ENCODE measurements at places on chromosomes 5 and 9.
A peak's percentile ranks its signal among the peaks of the same experiment; 100 is the strongest.

GRCh38 chr9:109035684-109036423 is 22.6 kb upstream of the CTNNAL1 start:
- DNase-seq, result no peak

- no peak for DNase-seq
Observed at GRCh38 chr5:163172540-163173338, 264.7 kb upstream of the CCNG1 start.

DNA sequence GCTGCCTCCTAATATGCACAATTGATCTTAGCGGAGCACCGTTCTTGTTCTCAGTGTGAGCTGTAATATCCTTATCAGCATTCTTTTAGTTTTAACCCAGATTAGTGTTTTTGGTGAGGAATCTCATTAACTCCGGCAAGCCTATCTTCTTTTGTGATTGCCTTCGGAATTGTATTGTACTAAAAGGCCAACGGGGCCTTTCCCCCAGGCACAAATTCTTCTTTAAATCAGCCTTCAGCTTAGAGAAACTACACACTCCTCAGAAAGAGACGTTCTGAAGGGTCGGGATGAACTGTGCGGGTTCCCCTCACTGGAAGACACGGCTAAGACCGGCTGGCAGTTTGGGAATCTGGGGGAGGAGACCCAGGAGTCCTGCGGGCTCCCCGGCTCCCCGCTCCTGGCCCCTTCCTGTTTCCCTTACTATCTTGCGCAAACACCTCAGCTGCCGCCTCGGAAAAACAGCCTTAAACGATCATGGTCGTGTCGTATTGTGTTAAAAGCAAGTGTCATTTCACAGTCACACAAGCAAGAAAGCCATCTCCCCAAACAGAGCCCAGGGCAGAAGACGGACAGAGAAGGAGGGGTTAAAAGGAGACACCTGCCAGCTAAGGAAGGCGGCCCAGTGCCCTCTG is 353.1 kb upstream of the IRX2 start:
- DNase-seq, result no peak

GRCh38 chr5:122195802-122196394 is 66.6 kb downstream of the ZNF474 start:
- DNase-seq, result no peak

- no peak for DNase-seq
Observed at GRCh38 chr5:31161781-31162181, 31.7 kb upstream of the CDH6 start.

- DNase-seq, result no peak
Observed at GRCh38 chr9:130839132-130840111, 4.4 kb downstream of the ABL1 start.

DNA sequence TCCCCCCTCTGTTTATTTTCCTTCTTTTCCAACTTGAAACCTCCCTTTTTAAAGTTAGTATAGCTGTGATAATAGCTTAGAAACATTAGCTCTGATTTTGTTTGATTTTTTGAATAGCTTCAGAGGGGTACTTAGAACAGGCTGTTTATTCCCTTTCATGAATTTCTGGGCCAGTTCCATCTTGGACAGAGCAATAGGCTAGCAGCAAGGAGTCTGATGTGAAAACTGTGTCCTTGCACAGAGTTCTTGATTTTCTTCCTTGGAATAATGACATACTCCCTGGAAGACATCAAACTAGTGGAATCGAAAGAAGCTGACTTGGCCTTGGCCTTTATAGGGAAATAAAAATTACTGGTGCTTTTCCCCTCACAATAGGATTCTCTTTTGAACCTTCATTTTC is 32.9 kb downstream of the NTRK2 start:
- DNase-seq, result no peak

DNA sequence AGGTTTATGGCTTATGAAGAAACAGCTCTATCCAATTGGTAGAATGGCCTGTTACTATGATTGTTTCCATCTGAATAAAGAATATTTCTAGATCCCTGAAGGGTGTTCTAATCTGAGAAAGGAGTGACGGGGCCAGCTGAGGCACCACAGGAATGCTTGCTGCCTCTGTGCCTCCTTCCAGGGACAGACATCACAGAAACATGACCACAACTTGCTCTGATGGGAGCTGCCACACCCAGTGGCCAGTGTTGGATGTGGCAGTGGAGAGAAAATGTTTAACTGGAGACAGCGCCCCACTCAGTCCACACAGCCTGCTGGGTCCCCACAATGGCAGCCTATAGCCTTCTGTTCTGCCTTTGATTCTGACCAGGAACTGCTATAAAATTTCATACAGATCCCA is 38.6 kb upstream of the TESK1 start:
- DNase-seq, result no peak

DNA sequence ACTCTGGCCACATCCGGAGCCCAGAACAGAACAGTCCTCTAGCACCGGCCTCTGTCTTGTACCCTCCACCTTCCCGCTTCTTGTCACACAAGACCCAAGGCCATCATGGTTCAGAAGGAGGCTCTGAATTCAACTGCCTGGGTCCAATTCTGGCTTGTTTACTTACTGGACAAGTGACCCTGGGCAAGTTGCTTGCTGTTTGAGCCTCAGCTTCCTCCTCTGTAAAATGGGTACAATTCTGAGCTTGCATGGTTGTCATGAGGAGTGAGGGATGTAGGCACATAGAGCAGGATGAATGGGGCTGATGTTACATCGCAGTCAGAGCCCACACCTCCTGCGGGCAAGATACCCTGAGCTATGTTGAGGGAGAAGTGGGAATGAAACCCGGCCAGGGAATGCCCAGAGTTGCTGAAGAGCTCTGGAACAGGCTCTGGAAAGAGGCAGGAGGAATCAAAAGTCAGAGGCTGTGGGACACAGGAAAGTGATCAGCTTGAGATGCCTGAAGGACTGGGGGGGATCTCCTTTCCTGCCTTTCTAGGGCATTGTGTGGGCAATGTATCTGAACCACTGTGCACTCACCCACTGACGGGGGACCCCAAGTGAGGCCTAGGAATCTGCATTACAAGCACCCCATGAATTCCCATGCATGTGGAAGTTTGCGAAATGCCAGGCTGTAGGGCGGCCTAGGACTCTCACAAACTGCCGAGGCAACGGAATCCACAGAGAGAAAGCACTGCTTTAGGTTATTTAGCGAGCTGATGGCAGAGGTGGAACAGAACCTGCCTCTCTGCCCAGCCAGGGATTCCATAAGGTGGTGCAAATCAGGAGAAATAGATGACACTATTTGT is 29.4 kb upstream of the IL17B start:
- DNase-seq, result no peak

DNA sequence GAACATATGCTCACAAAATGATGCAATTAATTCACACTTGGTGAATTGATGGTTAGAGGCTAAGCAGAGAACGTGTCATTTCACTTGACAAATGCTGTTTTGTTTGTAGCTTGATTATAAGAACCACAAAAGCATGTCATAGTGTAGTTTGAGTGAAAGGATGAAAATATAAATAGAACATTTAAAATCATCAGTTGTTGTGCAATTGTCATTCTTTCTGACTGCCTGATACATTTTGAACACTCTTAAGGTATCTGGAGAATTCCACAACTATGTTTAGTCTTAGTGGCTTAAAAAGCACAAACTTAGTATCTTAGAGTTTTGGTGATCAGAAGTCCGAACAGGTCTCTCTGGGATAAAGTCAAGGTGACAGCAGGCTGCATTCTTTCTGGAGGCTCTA is 129.4 kb downstream of the BASP1 start:
- no peak for DNase-seq

DNA sequence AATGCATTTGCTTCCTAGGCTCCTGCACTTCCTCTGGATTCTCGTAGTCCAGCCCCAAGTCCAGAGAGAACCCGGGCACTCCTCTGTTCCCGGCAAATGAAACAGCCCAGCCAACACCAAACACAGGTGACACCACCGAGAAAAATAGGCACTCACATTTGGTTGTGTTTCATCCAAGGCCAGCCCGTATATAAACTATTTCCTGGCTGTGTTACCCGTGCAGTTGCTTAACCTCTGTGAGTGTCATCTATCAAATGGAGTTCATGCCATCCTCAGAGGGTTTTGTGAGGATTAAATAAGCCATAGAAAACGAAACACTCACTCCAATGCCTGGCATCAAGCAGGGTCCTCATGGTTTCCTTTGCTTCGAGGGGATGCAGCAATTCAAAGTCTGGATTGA is 115.2 kb downstream of the BOD1 start:
- DNase-seq, result no peak

GRCh38 chr5:40226906-40227305 is 452.8 kb upstream of the PTGER4 start:
- no peak for DNase-seq

DNA sequence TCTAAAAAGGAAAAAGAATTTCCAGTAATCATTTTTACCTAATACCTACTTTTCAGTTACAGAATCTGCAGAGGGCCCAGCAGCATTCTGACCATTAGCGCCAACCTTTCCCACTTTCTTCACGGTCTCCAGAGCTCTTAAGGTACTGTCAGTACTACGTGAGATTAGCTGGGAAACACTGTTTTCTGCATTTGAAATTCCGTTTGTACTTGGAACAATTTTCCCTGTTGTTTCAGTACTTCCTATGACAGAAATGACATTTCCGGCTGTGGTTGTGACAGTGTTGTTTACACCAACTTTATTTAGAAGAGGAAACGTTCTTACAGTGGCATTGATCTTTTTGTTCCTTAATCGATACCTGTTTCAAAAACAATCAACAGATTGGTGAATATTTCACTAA is 36.9 kb upstream of the PDCL start:
- no peak for DNase-seq

DNA sequence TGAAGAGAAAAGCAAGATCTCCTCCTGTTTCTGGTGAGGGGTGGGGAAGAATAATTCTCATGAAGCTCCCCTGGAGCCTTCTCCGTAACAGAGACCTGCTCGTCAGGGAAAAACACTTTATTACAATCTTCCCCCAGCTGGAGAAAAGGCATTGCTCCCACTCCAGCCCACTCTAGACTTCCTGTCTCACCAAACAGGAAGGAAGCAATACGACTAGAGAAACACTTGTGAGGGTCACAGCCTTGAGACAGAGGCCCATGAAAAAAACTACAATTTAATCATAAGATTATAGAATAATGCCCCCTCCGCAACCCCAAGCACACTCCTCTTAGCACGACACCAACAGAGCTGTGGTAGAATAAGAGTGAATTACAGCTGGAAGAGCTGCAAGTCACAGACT is 197.2 kb upstream of the S1PR3 start:
- no peak for DNase-seq

GRCh38 chr5:1125030-1125357 is 13.1 kb upstream of the SLC12A7 start:
- no peak for DNase-seq

GRCh38 chr9:38044706-38045105 is 24.3 kb downstream of the SHB start:
- DNase-seq, result no peak

- DNase-seq, result no peak
Observed at GRCh38 chr5:144487207-144487606, 316.5 kb downstream of the KCTD16 start.

DNA sequence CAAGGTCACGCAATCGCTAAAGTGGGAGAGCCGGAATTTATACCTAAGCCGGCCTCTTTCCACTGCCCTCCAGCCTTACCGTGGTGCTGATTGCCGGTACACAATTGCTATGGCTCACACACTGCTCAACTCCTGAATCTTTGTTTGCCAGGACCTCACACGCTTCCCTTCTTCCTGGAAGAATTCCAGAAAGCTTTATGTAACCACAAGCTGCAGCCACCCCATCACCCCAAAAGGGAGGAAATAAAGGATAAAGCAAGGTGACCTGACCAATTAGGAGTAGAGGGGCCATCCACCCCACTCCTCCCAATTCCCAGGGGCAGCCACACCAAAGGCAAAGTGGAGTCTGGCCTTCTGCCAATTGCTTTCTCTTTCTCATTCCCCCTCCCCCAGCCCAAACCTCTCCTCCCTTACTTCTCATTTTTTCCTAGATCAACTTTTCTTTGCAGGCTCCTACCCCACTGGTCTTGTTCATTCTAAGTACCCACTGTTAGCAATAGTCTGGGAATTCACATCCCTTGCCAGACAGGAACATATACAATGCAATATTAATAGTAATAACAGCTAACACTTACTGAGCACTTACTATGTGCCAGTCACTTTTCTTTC is 18.0 kb upstream of the CDC23 start:
- DNase-seq, result no peak

DNA sequence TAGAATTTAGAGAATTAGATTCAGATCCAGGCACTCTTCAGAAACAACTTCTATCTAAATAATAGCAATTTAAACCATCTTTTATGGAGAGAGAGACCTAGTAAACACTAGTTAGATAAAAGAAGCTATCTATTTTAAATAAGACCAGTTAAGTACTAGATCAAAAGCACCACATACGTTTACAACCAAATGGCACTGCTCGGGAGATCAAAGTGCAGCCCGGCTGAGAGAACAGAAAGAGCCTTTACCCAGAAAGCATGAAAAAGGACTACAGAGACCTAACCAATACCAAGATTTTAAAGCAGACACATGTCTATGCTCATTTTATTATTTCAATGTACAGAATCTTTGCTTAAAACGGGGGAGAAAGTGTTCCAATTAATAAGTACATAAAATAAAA is 30.8 kb downstream of the LIX1 start:
- no peak for DNase-seq

DNA sequence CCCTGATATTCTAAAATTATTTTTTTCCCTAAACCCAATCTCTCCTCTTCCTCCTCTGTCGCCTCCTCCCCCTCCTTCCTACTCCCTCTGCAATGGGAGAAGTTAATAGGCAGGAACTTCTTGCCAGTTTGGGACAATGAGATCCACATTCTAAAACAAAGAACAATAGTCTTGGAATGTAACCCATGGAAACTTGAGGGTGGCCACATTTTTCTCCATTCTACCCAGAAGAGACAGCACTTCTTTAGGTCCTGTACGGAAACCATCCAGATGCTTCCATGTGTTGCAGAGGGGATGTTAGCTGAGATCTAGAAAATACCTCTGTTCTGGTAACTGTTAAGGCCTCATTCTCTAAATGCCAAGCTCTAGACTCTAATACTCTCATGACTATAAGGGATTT is 10.0 kb downstream of the SPARC start:
- no peak for DNase-seq

DNA sequence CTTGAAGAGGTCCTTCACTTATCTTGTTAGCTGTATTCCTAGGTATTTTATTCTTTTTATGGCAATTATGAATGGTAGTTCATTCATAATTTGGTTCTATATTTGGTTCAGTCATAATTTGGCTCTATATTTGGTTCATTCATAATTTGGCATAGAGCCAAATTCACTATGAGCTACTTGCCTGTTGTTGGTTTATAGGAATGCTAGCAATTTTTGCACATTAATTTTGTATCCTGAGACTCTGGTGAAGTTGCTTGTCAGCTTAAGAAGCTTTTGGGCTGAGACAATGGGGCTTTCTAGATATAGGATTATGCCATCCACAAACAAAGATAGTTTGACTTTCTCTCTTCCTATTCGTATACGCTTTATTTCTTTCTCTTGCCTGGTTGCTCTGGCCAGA is 142.2 kb downstream of the PLCXD3 start:
- DNase-seq, result peak; percentile 0

- DNase-seq, result no peak
Observed at GRCh38 chr9:16363073-16363781, 507.2 kb downstream of the BNC2 start.

Data from naive thymus-derived CD8-positive, alpha-beta T cell (primary cell).